ENCODE measurements at places on chromosomes 12 and 14.

DNA sequence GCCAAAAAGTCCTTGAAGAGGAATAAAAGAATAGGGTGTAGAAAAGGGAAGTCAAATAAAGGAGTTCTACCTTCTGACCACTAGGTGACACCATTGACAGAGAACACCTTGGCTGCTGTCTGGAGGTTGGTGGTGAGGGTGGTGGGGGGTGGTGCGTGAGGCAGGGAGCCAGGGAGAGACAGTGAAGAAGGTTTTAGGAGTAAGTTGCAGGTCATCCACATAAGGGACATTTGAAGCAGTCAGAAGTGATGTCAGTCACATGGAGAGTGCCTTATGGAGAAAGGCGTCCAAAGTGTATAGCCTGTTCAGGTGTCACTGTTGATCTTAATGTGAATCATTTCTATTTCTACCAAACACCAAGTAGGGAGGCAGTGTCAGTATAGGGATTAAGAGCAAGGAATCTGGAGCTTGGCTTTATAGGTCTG, 279.3 kb upstream of the DDHD1 start:
- H3K4me1 ChIP-seq, result no peaks in the 10 kb centered on the region
- no peak overlapping the region for H3K27ac ChIP-seq
- peak; percentile 9 for DNase-seq
- no peaks in the 10 kb centered on the region for H3K36me3 ChIP-seq
- peaks cover 4% of the 10 kb centered on the region for H3K27me3 ChIP-seq
- H3K4me3 ChIP-seq, result no peak overlapping the region

DNA sequence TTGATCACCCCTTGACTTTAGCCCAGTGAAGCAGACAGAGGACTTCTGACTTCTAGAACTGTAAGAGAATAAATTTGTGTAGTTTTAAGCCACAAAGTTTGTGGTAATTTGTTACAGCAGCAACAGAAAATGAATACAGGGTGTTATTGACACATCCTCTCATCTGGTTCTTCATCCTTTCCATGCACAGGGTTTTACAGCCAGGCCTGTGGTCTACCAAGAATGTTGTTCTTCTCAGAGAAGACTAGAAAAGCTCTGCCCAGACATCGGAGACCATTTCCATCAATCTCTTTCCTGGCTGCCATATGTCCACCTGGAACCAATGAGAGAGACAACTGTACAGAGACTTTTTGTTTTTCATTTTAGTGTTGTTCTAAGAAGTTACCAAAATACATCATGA, 308.2 kb upstream of the AMIGO2 start:
- H3K4me3 ChIP-seq, result no peak overlapping the region

DNA sequence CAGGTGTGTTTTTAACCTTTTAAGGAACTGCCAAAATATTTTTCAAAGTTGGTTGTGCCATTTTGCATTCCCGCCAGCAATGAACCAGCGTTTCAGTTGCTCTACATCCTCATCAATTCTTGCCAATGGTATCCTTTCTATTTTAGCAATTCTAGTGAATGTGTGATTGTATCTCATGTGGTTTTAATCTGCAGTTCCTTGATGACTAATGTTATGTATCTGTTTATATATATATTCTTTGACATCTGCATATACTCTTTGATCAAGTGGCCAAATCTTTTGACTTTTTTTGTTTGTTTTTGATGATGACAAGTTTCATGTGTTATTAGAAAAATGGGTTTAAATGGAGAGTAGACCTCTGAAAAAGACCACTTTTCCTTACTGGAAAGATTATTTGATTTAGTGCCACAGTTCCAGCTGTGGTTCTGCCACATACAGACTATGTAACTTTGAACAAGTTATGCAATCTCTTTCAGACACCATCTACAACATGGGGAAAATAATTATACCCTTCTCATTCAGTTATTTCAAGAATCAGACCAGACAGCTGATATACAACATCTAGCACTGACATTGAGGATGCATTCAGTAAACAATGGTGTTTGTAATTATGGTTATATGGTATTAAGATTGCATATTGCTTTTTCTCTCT, 146.3 kb upstream of the CNOT2 start:
- H3K4me3 ChIP-seq, result no peak overlapping the region
- no peaks in the 10 kb centered on the region for H3K36me3 ChIP-seq
- no peak for DNase-seq
- no peaks in the 10 kb centered on the region for H3K27me3 ChIP-seq
- H3K27ac ChIP-seq, result no peak overlapping the region

GRCh38 chr12:105949391-105949790, 189.4 kb downstream of the NUAK1 start:
- peaks cover 2% of the 10 kb centered on the region for H3K27me3 ChIP-seq
- no peak overlapping the region for H3K27ac ChIP-seq
- no peaks in the 10 kb centered on the region for H3K36me3 ChIP-seq

DNA sequence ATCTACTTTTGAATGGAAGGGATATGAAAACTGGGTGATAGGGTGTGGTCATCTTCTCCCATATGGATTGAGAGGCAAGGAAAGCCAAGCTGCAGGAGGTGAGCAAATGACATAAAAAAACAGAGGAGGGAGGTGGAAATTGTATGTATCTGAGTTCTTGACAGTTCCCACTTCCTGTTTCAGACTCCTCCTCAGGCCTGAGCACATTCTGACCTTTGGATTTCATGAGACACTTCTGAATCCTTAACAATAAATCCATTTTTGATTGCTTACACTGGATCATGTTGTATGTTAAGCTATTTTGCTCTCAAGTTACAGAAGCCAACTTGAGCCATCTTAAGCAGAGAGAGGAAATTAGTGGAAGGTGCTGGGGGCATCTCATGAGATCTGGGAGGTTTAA, 11.6 kb upstream of the SRSF5 start:
- no peaks in the 10 kb centered on the region for H3K27me3 ChIP-seq
- no peak for DNase-seq
- peaks cover 13% of the 10 kb centered on the region for H3K4me1 ChIP-seq
- no peaks in the 10 kb centered on the region for H3K36me3 ChIP-seq
- peak overlapping the region; percentile 86 for H3K27ac ChIP-seq
